Islet precursor cell (in vitro differentiated cells): ENCODE measurements at places on chromosomes 1 and 21.

- DNase-seq: no peak
Observed at GRCh38 chr1:77012066-77012465, 144.8 kb downstream of the ST6GALNAC5 start.

GRCh38 chr1:197904126-197904787, 1.8 kb downstream of the C1orf53 start:
- no peak for DNase-seq

GRCh38 chr21:45114072-45114471, 39.7 kb downstream of the ADARB1 start:
- no peak for DNase-seq

- no peak for DNase-seq
Observed at GRCh38 chr1:14606632-14607031, 8.1 kb downstream of the KAZN start.

DNA sequence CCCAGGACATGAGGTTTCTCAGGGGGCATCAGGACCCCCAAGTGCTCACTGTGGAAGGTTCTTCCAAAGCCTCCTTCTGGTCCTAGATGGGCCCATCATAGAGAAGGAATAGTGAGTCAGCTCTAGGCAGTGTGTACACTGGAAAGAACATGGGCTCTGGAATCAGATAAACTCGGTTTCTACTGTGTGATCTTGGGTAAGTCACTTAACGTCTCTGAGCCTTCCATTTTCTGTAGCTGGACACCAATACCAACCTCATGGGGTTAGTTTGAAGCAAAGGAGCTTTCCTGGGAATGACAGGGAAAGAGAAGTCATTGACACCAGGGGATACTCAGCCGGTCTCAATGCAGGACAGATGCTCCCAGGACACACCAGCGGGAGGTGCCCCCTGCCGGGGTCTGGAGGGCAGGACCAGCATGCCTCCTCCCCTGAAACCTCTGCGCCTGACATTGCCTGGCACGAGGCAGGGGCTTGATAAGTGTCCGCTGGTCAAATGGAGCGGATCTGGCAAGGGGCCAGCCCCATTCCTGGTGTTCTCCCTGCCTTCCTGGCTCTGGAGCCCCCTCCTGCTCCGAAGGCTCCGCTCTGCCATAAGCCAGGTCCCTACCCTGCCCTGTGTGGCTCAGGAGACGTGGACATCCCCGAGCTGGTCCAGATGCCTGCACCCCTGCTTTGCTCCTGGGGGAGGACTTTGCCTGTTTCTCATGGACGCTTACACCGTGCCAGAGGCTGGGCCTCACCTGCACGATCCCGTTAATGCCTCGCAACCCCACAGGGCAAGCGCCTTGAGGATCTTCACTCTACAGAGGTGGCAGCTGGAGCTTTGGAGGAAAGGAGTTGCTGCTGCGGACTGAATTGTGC, 52.8 kb downstream of the EDN2 start:
- DNase-seq: no peak

DNA sequence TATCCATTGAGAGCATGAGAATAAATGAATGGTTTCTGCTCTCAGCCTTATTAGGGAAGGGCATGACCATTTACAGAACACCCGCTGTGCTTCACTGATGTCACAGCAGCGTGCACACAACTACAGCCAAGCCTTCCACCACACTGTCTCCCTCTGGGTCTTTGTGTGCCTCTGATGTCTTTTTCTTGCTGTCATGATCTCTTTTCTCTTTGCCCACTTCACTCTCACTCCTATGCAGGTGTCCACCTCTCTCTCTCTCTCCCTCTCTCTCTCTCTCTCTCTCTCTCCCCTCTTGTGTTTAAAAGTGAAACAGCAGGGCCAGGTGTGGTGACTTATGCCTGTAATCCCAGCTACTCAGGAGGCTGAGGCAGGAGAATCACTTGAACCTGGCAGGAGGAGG, 232.5 kb upstream of the JUN start:
- no peak for DNase-seq

- peak; percentile 64 for DNase-seq
Observed at GRCh38 chr1:48777219-48777895, 666 bp upstream of the BEND5 start.

GRCh38 chr1:6594977-6595740, 7.5 kb downstream of the KLHL21 start:
- DNase-seq: no peak

DNA sequence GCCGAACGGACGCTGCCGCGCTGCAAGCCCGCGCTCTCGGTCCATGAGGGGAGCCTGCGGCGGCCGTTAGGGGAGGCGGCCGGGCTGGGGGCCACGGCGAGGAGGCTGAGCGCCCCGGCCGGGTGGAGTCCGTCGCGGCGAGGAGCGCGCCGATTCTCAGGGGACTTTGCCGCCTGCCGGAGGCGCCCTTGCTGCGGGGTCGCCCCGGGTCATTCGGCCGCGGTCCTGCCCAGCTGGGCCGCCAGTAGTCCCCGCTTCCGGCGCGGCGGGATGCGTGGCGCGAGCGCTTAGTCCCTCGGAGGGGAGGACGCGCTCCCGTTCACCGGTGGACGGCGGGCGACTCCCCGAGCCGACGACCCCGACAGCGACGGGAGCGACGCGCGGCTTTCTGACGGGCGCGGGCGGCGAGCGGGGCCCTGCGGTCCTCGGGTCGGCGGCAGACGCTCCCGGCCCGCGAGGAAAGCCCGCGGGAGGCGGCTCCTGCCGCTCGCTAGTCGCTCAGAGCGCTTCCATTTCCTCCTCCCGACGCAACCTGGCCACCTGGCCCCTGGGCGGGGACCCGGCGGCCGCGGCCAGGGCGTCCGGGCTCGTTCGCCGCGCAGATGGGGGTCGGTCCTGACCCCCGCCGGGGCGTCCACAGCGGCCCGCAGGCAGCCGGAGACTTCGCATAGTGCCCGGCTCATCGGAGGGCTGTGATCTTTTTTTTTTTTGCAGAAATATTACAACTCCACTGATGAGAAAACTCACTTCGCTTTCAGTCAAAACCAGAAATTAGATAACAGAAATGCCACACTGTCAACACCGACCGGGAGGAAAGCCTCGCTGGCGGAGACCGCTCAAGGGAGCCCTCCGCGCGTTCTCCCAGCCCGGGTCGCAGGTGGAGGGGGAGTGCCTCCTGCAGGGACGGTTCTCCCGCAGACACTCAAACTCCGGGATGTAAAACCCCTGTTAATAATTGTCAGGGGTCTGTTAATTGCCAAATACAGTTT, 641 bp upstream of the ZBTB21 start:
- DNase-seq: peak; percentile 50

GRCh38 chr1:197912739-197913494, 4.3 kb upstream of the LHX9 start:
- no peak for DNase-seq

- no peak for DNase-seq
Observed at GRCh38 chr1:114008480-114008941, 29.2 kb downstream of the OLFML3 start.

- peak; percentile 53 for DNase-seq
Observed at GRCh38 chr1:53559391-53559815, 100.2 kb downstream of the DMRTB1 start.

DNA sequence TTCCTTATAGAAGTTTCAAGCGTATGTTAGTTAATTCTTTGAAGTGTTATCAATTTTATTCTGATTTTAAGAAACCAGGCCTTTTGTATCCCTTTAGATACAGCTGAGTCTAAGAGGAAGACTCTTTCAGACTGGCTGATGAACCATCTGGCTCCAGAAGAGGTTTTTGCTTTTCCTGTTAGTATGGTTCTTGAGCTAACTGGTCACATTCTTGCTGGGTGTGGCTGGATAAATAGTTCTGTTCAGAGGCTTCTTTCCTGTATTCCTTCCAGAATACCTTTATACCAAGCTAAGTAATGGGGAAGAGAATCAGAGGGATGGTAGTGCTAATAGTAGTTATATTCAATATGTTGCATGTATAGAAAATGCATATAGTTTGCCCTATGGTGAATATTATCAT, 12.4 kb downstream of the HS2ST1 start:
- DNase-seq: no peak

DNA sequence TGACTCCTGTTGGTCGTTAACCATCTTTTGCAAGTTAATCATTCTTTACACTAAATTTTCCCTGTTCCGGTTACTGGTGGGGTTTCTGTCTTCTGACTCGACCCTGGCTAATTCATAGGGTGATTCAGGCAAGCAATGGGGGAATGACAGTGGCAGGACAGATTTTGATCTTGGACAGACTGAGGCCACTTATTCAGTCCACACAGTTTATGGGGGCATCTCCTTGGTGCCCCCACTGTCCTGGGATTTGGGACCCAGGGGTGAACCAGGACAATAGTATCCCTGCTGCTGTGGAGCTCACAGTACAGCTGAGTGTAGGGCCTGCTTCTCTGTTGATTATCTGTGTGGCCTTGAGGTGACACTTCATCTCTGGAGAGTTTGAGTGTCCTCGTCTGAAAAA, 540.4 kb downstream of the MATN1 start:
- DNase-seq: no peak

DNA sequence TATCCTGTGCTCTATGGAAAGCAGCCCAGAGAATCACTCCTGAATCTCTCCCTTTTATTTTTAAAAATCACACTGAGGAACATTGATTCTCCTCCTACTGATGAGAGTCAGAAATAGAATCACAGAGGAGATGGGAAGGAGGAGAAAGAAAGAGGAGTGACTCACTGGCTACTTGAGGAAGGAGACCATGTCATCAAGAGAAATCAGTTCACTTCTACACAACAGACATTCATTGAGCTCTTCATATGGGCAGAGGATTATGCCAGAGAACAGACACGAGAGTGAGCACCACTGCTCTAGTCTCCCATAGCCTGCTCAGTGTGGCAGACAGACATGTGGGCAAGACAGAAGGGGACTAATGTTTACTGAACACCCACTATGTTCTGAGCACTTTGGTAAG, 44.2 kb downstream of the RAB3B start:
- no peak for DNase-seq
